ENCODE measurements at places on chromosomes 1 and 21. TPM values are rescaled to one million over a fixed set of nuclear protein-coding genes. Genes with fewer than 3 reads are reported as not detected.

- no peaks in the 10 kb centered on the region for H3K4me1 ChIP-seq
- H3K36me3 ChIP-seq, result no peaks in the 10 kb centered on the region
- H3K4me3 ChIP-seq, result no peak overlapping the region
Measured at GRCh38 chr1:201044119-201044518, 20.6 kb upstream of the KIF21B start.

The BGLAP gene
- total RNA-seq, result 1.3 TPM

The NEGR1 gene
- 7.3 TPM for total RNA-seq

GRCh38 chr1:47575855-47576757, 138.3 kb downstream of the FOXD2 start:
- no peaks in the 10 kb centered on the region for H3K36me3 ChIP-seq
- H3K27me3 ChIP-seq, result no peaks in the 10 kb centered on the region
- DNase-seq, result no peak

DNA sequence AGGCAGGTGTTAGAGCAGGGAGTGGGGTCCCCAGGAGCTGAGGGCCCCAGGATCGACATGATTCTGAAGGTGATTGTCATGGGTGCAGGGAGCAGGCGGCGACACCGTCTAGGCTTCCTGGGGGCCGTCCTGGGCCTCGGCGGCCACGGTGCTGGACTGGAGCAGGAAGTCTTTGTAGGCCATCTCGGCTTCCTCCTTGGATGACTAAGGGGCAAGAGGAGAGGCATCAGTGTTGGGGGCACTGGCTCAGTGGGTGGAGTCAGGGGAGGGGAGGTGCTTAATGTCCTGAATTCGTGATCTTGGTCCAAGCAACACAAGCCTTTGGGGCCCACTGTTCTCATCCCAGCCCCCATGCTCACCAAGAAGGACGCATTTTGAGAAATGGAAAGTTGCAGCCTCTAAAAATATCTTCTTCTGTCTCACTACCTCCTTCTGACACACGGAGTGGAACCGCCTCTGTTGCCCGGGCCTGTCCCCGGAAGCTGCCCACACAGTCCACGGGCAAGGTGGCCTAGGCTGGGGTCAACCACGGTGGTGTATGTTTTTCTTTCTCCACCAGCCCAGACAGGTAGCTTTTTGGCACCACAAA, 8.6 kb upstream of the FCMR start:
- no peaks in the 10 kb centered on the region for H3K36me3 ChIP-seq
- no peak overlapping the region for H3K27ac ChIP-seq
- no peaks in the 10 kb centered on the region for H3K27me3 ChIP-seq
- no peak overlapping the region for H3K4me3 ChIP-seq

GRCh38 chr21:31141389-31142000, 103.2 kb upstream of the KRTAP19-8 start:
- H3K36me3 ChIP-seq, result peaks cover 7% of the 10 kb centered on the region
- H3K27ac ChIP-seq, result no peak overlapping the region
- no peak overlapping the region for H3K4me3 ChIP-seq
- H3K4me1 ChIP-seq, result no peaks in the 10 kb centered on the region

DNA sequence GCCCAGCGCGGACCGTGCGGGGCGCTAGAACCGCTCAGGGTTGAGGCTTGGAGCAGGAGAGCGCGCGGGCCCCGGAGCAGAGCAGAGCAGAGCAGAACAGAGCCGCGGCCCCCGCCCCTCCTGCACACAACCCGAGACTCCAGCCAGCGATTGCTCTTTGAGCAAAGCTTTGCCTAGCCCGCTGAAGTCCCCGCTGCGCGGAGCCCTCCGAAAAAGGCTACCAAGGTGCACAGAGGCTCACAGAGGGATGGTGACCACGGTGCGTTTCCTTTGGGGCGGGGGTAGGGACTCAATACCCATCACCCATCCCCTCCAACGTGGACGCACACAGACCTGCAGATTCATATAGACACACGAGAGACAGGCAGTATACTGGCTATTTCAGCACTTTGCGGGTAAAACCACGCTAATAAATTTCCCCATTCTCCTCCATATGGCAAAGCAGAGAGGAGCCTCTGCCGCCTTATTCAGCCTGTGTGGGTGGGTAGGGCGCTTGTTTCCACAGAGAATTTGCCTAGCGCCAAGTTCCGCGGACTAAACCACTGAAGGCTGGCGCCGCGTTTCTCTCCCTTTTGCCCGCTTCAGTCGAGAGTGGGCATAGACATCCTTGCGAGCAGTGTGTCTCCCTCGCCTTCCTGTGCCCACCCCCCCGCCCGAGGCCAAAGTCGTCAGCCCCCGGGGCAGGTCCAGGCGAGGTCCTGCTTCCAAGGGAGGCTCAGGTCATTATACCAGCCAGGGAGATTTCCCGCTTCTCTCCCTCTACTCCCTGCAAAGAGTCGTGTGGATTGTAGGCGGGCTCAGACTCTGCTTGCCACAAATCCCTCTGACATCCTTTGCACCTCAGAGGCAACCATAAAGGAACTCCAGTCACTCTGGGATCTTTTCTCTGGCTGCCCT, 8.5 kb downstream of the HLX start:
- no peak overlapping the region for H3K4me3 ChIP-seq
- H3K27me3 ChIP-seq, result no peaks in the 10 kb centered on the region
- H3K36me3 ChIP-seq, result peaks cover 17% of the 10 kb centered on the region
- H3K27ac ChIP-seq, result no peak overlapping the region
- DNase-seq, result peak; percentile 57
- peaks cover 19% of the 10 kb centered on the region for H3K4me1 ChIP-seq

The UQCRHL gene
- 4.6 TPM for total RNA-seq

GRCh38 chr1:45682942-45683341, 3.4 kb downstream of the GPBP1L1 start:
- H3K27me3 ChIP-seq, result no peaks in the 10 kb centered on the region
- no peaks in the 10 kb centered on the region for H3K36me3 ChIP-seq
- no peak overlapping the region for H3K4me3 ChIP-seq
- H3K4me1 ChIP-seq, result peaks cover 9% of the 10 kb centered on the region
- no peak overlapping the region for H3K27ac ChIP-seq
- no peak for DNase-seq

- no peak overlapping the region for H3K4me3 ChIP-seq
- H3K36me3 ChIP-seq, result no peaks in the 10 kb centered on the region
- no peak for DNase-seq
- H3K27me3 ChIP-seq, result no peaks in the 10 kb centered on the region
- H3K4me1 ChIP-seq, result peaks cover 4% of the 10 kb centered on the region
Measured at GRCh38 chr1:89844860-89845259, 24.0 kb downstream of the LRRC8D start.

The PTCH2 gene
- total RNA-seq, result 0.94 TPM

DNA sequence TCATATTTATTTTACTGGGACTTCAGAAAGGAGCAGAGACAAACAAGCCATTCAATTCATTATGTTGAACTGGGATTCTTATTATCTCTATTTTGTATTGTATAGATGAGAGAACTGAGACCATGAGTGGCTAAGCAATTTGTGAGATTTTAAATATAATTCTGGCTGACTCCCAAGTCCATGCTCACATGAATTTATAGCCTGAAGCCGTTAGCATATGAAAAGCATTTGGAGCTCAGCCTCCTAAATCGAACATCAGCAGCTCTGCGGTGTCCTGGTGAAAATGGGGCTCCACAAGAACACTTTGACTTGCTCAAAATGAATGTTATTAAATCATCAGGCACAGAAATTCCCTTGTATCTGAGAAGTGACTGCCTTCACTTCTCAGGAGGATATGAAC, 96.8 kb upstream of the DPT start:
- H3K4me1 ChIP-seq, result no peaks in the 10 kb centered on the region
- H3K27me3 ChIP-seq, result no peaks in the 10 kb centered on the region
- H3K36me3 ChIP-seq, result no peaks in the 10 kb centered on the region

DNA sequence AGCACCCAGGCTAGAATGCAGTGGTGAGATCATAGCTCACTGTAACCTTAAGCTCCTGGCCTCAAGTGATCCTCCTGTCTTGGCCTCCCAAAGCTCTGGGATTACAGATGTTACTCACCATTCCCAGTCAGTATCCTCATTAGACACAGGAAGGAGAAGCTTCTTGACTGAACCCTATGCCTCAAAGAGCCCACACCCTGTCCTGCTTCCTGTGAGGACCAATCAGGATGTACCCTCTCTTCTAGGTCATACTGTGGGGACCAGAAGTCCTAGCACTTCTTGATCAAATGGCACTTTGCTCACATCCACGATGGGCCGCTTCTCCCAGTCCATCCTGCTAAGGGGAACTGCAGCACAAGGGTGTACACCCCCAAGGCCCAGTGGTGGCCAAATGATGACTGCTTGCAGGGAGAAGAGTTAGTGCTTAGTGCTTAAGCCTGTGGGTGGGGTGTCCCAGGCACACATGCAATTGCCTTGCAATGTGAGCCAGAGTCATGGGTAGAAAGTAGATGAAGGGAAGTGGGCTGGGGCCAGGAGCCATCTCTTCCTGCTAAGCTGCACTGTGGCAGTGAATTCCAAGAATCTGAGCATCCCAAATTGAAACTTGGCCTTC, 9.8 kb downstream of the CD34 start:
- H3K4me1 ChIP-seq, result peaks cover 9% of the 10 kb centered on the region
- no peak overlapping the region for H3K4me3 ChIP-seq
- H3K36me3 ChIP-seq, result no peaks in the 10 kb centered on the region
- DNase-seq, result no peak
- H3K27me3 ChIP-seq, result no peaks in the 10 kb centered on the region
- H3K27ac ChIP-seq, result no peak overlapping the region

The PLPPR4 gene
- 1.5 TPM for total RNA-seq

DNA sequence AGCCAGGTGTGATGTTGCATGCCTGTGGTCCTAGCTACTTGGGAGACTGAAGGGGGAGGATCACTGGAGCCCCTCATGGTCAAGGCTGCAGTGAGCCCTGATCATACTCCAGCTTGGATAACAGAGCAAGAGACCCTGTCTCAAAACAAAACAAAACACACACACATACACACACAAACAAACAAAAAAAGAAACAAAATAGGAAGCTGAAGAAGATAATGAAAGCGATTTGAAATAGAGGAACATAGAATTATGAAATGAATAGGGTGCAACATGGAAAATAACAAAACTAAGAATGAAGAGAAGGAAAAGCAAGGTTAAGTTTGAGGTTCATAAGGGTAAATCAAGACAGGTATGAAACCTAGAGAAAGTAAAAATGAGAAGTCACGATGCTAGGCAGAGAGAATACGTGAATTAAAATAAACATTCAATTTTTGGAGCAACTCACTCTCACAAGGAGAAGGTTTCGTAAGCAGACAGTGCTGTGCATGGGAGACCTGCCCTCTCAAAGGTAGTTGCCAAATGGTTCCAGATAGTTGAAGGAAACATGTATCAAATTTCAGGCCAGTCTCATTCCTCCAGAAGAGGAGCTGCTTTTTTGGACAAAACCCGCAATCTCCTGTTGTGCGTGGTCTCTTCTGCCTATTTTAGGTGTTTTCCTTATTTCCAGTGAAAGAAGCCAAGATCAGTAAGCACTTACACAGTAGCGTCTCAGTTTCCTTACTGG, 3.3 kb downstream of the CD46 start:
- peaks cover 10% of the 10 kb centered on the region for H3K36me3 ChIP-seq
- DNase-seq, result no peak
- no peaks in the 10 kb centered on the region for H3K27me3 ChIP-seq
- H3K4me1 ChIP-seq, result peaks cover 11% of the 10 kb centered on the region
- H3K27ac ChIP-seq, result no peak overlapping the region
- H3K4me3 ChIP-seq, result no peak overlapping the region

DNA sequence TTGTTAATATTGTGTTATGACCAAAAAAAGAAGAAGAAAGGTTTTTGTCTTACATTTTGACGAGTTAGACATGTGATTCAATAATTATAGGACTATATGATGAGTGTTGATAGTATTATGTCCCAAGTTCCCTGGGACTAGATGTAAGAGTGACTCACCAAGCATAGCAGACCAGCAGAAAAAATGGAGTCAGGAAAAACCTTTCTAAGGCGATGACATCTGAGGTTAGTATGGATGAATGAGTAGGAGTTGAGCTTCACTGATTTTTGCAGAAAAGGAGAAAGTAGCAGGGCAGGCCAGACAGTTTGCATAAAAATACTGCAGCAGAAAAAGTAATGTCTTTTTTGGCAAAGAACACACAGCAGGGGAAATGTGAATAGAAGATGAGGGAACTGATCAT, 1041.3 kb upstream of the ADGRL4 start:
- no peak overlapping the region for H3K4me3 ChIP-seq
- H3K4me1 ChIP-seq, result no peaks in the 10 kb centered on the region
- no peak for DNase-seq
- H3K36me3 ChIP-seq, result no peaks in the 10 kb centered on the region
- H3K27me3 ChIP-seq, result no peaks in the 10 kb centered on the region

DNA sequence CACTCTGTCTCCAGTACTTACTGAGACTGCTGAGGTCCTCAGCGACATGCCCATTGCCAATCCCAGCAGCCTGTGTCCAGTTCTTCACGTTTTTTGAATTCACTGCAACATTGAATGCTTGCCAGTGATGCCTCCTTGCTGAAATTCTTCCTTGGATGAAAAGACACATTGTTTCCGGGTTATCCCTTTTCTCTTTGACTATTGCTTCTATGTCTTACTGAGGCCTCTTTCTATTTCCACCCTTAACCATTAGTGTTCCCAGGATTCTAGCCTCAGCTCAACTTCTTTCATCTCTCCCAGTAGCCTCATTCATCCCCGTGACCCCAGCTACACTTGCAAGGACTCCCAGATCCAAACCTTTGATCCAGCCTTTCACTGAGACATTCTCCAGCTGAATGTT, 46.5 kb upstream of the KIF26B start:
- no peaks in the 10 kb centered on the region for H3K27me3 ChIP-seq
- H3K4me1 ChIP-seq, result no peaks in the 10 kb centered on the region
- H3K27ac ChIP-seq, result no peak overlapping the region
- no peaks in the 10 kb centered on the region for H3K36me3 ChIP-seq

DNA sequence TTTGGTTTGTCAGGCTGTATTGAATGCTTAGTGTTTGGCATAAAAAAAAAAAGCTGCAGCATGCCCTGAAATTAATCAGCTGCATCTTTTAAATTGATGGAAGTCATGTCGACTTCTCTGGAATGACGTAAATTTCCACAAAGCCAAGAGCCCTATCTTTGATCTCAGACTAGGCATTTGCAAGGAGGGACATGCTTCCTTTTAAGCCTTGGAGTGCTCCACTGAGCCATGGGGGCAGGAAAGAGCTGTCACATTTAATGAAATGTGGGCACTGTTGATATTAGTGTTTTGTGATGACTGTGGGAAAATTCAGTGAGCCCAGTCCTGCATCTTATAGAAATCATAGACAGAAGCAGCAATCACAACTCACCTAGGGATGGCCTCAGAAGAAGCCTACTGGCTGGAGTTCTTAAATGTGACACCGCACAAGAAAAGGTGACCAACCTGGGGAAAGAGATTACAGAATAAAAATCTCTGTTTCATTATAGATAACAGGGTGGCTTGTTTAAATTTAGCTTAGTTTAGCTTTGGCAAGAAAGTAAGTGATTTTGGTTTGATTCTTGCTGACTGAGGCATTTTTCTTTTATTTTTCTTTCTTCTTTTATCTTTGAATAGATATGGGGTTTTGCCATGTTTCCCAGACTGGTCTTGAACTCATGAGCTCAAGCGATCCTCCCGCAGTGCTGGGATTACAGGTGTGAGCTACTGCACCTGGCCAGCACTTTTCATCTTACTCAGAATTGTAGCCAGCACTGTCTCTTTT, 188.2 kb downstream of the HHAT start:
- H3K27me3 ChIP-seq, result no peaks in the 10 kb centered on the region
- no peak overlapping the region for H3K4me3 ChIP-seq
- DNase-seq, result no peak
- H3K27ac ChIP-seq, result no peak overlapping the region

- H3K4me3 ChIP-seq, result peak overlapping the region; percentile 37
- H3K27ac ChIP-seq, result no peak overlapping the region
- H3K27me3 ChIP-seq, result peaks cover 22% of the 10 kb centered on the region
- no peaks in the 10 kb centered on the region for H3K36me3 ChIP-seq
- H3K4me1 ChIP-seq, result no peaks in the 10 kb centered on the region
Measured at GRCh38 chr1:47024141-47024801, 802 bp downstream of the CYP4X1 start.

- no peak for DNase-seq
- no peaks in the 10 kb centered on the region for H3K36me3 ChIP-seq
- H3K4me3 ChIP-seq, result no peak overlapping the region
- no peaks in the 10 kb centered on the region for H3K27me3 ChIP-seq
- H3K27ac ChIP-seq, result no peak overlapping the region
- H3K4me1 ChIP-seq, result peaks cover 6% of the 10 kb centered on the region
Measured at GRCh38 chr1:162113419-162113818, 43.9 kb downstream of the NOS1AP start.

All from lung (tissue), 17 donors.